Stimulated activated CD8-positive, alpha-beta memory T cell treated with anti-CD3 and anti-CD28 coated beads, Interleukin-2, amount 100 ng/mL, for 1 hour (primary cell): ENCODE measurements at places on chromosomes 2 and 18.

- DNase-seq = no peak
Measured at GRCh38 chr2:28369358-28369757, 23.3 kb upstream of the FOSL2 start.

DNA sequence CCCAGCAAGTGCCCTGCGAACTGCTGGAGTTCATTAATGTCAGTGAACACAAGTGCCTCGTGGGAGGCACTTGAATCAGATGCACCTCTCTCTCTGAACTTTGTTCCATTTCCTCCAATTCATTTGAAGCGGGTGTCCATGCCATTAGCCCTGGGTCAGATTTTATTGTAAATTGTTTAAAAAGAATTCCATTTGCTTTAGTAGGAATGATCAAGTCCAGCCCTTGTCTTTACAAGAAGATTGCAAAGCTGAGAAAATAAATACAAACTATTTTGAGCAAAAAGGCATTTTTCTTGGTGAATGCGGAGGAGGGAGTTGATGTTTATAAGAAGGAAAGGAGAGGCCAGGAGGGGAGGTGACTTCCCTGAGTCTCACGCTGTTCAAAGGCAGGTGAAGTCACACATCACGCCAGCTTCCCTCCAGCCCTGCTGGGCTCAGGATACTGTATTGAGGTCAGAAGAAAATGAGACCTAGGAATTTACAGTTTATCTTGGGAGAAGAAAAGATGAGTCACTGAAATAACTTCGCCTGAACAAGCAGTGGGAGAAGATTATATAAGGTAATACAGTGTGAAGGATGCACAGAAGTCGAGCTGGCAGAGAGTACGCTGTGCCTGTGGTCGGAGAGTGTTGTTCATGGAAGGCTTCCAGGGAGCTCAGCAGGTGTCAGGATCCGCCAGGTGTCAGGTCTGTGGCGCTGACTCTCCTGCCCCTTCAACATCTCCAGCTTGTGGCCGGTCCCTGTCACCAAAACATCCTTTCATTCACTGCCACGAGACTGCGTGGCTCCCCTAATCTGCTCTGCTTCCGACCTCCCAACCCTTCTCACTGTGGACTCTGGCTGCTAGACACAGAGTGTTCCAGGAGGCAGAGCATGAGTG is 36.5 kb downstream of the EFR3B start:
- DNase-seq = no peak

DNA sequence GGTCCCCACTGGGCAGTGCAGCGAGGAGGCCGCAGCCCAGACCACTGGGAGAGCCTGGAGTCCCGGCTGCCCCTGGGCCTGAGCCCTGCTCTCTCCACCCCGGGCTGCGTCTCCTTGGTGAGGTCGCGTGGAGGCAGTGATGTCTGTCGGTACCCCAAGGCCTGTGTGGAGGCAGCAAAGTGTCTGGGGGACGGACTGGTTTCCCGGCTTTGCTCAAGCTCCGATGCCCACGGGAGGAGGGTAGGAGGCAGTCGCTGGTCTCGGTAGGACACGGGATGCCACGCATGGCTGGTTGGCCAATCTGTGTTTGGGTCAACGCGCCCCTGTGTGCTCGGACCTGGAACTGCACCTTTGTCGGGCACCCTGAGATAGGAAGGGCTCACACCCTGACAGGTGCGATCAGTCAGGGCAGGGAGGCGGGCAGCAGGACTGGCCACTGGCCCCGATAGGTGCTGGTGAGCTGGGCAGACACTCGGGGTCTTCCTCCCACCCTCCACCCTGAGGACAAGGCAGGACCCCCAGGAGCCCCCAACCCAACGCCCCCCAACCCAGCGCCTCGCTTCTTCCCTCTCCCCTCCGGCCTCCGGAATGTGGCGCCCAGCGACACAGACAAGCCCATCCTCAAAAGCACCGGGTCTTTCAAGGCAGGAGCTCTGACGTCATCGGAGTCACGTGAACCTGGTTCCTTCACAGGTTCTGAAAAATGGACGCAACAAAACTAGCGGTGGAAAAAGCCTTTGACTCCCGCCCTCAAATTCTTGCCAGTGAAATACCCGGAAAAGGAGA is 288.6 kb downstream of the NDUFA10 start:
- DNase-seq = no peak

DNA sequence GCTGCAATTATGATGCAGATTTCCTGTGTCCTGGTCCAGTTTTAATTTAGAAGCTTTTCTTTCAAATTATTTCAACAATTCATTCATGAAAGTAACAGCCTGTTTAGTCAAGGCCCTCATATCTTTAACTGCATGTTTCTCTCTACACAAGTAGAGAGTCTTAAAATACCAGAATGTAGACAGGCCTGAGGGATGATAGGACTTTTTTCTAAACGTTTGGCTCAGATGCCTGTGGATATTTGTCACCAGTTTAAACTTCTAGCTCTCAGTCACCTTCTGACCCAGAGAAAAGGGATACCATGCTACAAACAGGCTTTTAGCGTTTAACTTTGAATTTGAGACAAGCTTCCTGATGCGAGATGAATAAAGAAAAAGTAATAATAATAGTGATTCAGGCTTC is 15.7 kb downstream of the COL5A2 start:
- DNase-seq = no peak

DNA sequence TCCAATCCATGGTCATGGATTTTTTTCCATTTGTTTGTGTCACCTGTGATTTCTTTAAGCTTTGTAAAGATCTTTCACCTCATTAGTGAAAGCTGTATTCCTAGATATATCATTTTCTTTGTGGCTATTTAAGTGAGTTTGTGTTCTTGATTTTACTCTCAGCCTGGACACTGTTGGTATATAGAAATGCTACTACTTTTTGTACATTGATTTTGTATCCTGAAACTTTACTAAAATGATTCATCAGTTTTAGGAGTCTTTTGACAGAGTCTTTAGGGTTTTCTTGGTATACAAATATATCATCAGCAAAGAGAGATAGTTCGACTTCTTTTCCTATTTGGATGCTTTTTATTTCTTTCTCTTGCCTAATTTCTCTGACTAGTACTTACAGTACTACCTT is 12.3 kb downstream of the GKN2 start:
- DNase-seq = no peak

DNA sequence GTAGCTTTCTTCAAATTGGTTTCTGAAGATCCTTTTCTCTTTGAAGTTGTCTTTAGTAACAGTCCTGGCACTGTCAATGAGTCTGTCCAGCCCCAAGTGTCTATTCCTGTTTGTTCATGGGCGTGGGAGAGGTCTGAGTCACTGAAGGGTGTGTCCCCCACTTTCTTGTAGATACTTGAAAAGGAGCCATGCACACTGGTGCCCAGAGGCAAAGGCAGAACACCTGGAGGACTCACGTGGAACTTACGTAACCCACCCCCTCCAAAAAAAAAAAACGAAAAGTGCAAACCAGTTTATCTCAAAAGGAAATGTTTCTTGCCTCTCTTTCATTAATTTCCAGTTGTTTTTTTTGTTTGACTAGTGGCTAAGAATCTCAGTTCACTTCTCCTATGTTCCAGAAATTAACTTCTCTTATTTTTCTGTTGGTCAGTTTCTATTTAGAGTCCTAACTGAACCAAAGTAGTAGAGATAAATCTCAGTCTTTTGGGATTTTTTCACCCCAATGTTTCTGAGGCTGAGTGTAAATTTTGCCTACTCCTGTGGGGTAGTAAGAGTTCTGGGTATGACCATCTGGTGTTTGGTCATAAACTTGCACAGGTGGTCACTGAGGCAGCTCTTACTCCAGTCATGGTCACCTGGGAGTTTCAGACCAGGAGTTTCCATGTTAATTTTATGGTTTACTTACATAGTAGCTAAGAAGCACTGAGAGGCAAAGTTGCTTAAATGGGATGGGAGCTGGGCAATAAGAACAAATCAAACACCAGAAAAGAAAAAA is 54.9 kb downstream of the DSC3 start:
- no peak for DNase-seq

- DNase-seq = no peak
Measured at GRCh38 chr2:96253006-96253405, 12.8 kb downstream of the TMEM127 start.

DNA sequence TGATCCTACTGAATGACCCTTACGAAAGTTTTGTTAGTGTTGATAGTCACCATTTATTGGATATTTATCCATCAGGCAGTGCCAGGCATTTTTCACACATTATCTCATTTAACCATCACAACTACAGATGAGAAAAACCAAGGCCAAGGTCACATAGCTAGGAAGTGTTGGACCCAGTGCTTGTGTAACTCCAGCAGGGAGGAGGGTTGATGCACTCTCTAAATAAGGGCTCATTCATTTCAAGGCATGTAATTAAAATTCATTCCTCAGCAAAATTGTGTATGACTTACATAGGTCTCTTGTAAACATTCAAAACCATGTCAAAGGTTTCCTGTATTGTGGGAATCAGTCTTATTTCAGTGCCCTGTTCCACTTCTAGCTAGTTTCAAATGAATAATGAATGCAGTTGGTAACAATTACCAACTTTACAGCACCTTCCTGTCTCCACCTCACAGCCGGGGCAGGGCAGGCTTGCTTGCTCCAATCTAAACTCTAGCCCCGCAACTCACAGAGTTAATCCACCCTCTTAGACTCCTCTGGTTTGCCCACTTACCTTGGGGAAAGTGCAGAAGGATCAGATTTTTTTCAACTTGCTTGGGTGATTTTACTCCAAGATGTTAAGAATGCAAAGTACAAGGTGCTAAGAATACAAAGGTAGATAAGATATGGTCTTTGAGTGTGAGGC is 5.8 kb upstream of the MAPRE3 start:
- DNase-seq = no peak

GRCh38 chr2:47833516-47833968 is 50.6 kb downstream of the MSH6 start:
- no peak for DNase-seq

GRCh38 chr2:59239146-59239545 is 998.0 kb upstream of the FANCL start:
- DNase-seq = no peak

DNA sequence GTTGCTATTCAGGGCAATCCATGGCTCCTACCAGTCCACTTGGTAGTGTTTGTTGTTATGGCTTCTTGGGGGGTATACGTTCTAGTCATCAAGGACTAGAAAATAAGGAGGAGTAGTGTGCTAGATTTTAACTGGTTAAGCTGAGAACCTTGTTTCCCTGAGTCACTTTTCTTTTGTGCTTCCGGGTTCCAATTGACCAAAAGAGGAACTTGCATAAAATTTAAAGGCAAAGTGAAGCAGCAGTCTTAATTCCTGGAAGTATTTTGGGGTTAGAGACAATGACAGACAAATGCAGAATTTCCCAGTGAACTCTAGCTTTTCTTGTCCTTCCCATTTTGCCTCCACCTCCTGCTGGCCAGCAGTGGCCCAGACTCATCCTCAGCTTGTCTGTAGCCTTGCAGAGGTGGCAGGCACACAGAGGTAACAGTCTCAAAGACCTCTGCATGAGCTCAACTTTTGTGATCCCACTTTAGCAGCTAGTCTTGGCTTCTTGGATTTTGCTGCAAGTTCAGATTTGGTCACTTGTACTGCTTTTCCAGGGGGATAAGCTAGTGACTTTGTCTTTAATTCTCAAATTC is 1105.8 kb upstream of the NXPH2 start:
- no peak for DNase-seq

- no peak for DNase-seq
Measured at GRCh38 chr2:127014224-127014623, 92.7 kb downstream of the BIN1 start.

GRCh38 chr2:237483018-237483731 is 3.9 kb upstream of the MLPH start:
- no peak for DNase-seq

DNA sequence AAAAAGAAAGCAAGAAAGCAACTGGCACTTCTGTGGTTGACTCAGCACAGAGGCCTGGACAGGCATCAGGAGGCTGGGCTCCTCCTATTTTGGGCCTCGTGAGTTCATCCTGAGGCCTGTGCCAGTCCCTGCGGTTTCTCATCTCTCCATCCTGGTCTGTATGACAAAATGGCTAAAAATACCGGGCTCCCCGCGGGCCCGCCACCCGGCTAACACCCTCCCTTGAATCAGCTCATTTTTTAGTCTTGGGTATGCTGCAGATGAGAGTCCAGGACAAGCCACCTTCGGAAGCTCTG is 62.3 kb upstream of the YWHAQ start:
- DNase-seq = no peak

DNA sequence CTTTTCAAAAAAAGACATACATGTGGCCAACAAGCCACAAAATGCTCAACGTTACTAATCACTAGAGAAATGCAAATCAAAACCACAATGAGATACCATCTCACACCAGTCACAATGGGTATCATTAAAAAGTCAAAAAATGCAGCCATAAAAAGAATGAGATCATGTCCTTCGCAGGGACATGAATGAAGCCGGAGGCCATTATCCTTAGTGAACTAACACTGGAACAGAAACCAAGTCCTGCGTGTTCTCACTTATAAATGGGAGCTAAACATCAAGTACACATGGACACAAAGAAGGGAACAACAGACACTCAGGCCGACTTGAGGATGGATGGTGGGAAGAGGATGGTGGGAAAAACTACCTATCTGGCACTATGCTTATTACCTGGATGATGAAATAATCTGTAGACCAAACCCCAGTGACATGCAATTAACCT is 17.8 kb upstream of the ATL2 start:
- no peak for DNase-seq

- no peak for DNase-seq
Measured at GRCh38 chr2:14790041-14790640, 157.6 kb downstream of the LRATD1 start.

- DNase-seq = no peak
Measured at GRCh38 chr2:200308546-200309295, 2.2 kb downstream of the SPATS2L start.

- no peak for DNase-seq
Measured at GRCh38 chr2:149716687-149717086, 129.1 kb upstream of the MMADHC start.

GRCh38 chr18:62584241-62585120 is 61.7 kb downstream of the ZCCHC2 start:
- DNase-seq = peak; percentile 61

GRCh38 chr2:54520687-54521086 is 64.6 kb downstream of the SPTBN1 start:
- DNase-seq = no peak

DNA sequence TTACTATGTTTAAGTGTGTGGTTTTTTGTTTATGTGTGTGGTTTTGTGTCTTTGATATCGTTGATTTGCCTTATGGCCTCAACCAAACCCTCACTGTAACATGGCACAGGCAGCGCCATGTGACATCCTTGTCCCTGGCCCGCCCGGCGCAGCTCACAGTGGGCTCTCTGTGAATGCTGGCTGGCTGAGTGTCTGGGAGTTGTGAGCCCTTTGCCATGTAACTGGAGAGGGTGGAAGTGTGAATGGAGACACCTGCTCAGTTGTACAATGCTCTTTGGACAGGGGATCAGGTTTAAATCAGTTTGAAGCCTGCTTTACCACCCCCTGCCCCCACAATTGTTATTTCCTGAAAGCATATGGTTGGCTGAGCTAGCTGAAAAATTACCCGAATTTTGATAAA is 41.8 kb downstream of the TCF7L1 start:
- no peak for DNase-seq
